ENCODE measurements at places on chromosomes 4 and X.

DNA sequence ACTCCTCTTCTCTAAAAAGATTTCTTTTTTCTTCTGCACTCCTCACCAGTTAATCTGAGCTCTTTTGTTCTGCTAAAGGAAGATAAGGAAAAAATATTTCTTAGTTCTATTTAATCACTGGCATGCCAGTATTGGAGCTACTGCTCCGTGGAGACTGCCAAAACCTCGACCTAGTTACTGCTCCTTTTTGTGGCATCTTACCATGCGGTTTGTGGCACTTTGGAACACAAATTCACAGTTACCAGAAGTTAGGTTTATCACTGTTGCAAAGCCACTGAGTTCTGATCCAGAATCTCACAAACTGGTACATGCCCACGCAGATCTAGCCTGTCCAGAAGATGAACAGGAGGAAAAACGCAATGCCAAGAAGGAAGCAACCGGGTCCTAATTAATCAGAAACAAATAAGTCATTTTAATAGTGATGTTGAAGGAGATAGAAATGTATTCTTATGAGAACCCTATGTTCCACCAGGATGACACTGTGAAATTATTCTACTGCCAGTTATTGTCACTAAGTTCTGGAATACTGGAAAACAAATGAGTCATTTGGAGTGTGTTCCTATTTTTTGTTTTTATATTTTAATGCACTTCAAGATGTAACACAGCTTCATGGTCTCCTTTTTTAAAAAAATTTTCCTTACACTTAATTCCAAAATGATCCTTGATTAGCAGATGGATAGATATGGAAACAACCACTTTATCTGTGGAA, 106.7 kb upstream of the GK2 start:
- no peak for DNase-seq

DNA sequence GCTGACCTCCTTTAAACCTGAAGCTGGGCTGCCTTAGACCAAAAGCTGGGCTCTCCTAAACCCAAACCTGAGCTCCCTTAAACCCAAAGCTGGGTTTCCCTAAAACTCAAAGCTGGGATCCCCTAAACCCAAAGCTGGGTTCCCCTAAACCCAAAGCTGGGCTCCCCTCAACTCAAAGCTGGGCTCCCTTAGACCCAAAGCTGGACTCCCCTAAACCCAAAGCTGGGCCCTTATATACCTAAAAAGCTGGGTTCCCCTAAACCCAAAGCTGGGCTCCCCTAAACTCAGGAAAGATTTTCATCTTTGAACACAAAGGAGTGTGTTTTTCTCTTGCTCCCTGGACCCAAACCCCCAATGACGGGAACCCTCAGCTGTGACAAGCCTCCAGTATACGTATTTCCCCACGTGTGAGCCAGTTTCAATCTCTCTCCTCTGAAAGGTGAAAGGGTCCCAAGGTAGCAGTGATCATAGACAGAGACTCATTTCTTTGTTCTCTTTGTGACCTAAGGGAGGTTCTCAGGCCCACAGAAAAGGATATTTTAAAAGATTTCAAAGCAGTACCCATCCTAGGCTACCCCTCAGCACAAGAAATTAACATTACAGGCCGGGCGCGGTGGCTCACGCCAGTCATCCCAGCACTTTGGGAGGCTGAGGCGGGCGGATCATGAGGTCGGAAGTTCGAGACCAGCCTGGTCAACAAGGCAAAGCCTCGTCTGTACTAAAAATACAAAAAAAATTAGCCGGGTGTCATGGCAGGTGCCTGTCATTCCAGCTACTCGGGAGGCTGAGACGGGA, 31.3 kb upstream of the ASMTL start:
- DNase-seq, result no peak

DNA sequence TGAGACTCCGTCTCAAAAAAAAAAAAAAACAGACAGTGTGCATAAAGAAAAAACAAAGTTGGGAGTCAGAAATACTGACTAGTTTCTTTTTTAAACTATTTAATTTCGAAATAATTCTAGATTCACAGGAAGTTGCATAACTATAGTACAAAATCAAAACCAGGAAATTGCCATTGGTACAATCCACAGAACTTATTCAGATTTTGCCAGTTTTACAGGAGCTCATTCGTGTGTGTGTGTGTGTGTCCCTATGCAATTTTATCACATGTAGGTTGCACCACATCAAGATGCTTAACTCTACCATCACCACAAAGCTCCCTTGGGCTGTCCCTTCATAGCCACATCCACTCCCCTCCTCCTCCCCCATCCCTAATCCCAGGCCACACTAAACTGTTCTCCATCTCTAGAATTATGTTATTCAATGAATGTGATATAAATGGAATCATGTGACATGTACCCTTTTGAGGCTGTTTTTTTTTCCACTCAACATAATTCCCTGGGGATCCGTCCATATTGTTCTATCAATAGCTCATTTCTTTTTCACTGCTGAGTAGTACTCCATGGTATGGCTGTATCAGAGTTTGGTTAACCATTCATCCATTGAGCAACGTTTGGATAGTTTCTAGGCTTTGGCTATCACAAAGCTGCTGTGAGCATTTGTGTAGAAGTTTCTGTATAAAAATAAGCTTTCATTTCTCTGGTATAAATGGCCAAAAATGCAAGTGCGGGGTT, 16.3 kb upstream of the DDX3X start:
- no peak for DNase-seq

- no peak for DNase-seq
Measured at GRCh38 chr4:176153124-176153523, 42.3 kb downstream of the SPATA4 start.

GRCh38 chr4:2763511-2763967, 7.4 kb upstream of the TNIP2 start:
- no peak for DNase-seq

DNA sequence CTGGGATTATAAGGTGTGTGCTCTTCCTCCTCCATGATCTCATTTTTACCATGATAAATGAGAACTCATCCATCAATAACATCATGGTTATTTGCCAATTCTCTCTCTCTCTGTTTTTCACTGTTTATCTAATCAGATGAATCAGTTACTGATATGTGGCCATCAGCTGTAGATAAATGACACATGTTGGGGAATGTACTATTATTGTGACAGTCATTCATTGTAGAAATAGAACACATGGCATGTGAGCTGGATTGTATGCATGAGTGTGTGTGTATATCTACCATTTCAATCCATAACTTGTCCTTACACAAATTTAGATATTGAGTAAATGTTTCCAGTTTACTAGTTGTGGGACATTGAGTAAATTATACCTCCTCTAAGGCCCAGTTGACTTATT, 53.0 kb downstream of the OSTC start:
- DNase-seq, result no peak

- DNase-seq, result no peak
Measured at GRCh38 chr4:88028946-88029345, 21.5 kb downstream of the PKD2 start.

DNA sequence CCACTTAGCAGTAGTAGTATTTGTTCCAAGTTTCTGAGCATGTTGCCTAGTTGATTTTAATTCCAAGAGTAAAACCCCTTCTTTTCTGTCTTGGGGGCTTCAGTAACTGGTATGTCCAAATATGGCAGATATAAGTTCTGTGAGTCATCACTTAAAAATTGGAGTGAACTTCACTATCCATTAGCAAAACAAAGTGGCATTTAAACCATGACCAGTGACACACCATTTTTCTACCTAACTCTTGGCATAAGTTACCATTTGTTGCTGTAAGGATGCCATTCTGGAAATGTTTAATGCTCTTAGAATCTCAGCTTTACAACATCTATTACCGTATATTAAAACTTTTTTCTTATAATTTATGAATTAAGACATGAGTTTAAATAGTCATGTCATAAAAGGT, 102.0 kb downstream of the CBR4 start:
- no peak for DNase-seq

DNA sequence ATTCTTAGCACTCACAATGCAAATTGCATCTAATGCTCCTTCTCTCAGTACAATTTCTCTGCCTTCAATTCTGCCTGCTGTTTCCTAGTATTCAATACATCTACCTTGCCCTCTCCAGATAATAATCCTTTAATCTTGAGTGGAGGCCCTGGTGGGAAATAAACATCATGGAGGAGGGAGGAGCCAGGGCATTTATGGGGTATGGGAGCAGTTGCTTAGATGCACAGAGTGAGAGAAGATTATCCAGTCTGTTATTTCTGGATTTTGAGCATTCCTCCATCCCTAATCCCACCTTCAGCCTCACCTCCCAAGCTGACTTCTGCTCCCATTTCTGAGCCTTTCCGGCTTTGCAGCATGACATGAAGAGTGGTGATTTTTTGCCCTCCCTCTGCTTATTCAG, 127.9 kb upstream of the PPP3CA start:
- no peak for DNase-seq

GRCh38 chrX:148713981-148714380, 213.6 kb downstream of the AFF2 start:
- DNase-seq, result no peak

DNA sequence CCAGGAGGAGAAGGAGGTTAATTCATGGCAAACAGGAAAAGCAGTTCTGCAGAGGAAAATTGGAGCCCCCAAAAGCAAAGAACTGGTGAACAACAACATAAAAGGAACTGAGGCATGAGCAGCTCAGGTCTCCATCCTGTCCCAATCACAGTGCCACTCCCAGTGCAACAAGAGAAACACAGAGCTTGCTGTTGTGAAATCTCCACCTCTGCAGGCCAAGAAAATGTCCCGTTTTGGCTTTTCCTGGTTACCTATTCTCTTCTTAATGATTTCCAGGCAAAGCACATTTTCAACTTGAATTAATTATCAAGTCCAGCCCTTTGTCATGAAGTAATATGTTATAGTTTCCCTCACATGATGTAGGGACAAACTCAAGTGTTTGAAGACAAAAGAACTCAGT, 778 bp downstream of the C1QTNF7 start:
- no peak for DNase-seq

DNA sequence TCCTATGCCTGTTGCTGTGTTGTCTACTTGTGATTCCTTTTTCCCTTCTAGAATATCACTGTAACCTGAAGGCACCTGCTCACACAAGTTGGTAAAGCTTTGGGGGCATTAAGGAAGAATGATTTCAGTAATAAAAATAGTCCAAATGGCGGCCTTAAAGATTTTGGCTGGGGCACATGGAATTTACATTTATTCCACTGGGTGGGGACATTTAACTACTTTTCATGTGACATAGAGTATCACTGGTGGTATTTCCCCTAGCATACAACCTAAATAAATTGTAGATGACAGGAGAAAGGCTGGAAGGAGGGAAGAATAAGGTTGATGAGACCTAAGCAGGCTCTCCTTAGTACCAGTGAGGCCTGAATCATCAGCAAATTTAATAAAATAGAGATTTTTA, 121.8 kb upstream of the EDA2R start:
- no peak for DNase-seq

DNA sequence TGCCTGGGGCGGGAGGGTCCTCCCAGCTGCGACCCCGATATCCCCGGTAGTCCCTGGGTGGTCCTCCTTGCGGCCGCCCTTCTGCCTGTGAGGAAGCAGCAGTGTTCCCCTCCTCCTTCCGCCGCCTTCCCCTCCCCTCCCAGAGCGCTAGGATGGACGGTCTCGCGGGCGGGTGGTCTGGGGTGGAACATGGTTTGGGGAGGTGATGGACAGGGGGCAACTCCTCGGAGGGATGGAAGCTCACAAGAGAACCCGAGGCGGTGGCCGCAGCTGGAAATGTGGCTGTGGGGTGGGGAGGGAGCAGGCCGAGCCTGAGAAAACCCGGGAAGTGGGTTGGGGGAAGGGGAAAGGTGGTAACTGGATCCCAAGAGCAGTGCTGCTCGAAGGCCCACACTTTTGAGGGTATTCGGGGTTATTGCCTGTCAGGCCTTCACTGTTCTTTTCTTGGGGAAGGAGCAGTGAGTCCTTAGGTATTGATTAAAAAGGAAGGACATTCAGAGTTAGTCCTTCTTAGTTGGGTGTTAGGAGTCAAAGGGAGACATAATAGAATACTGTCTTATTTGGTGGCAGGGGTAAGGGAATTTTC, 581 bp downstream of the UBE2K start:
- no peak for DNase-seq

DNA sequence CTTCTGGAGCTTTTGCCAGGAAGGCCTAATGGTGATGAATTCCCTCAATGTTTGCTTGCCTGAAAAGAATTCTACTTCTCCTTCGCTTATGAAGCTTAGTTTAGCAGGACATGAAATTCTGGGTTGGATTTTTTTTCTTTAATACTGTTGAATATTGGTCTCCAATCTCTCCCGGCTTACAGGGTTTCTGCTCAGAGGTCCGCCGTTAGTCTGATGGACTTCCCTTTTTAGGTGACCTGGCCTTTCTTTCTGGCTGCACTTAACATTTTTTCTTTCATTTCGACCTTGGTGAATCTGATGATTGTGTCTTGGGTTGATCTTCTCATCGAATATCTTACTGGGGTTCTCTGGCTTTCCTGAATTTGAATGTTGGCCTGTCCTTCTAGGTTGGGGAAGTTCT, 17.2 kb upstream of the TMPRSS11A start:
- no peak for DNase-seq

DNA sequence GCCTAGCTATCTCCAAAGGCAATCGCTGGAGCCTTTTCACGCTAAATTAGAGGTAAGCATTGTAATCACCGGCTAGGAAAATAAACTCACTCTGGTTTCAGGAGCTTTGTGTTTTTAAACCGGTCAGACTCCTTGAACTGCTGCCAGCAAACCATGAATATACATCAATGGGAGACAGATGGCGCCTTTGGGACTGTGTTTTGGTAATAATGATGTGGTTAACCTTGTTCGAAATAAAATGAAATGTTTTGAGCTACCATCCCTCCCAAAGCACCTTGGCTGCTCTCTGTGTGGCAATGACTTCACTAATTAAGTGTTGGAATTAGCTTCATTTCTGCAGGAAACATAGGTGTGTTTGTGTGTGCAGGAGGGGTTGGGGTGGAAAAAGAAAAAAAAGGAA, 65.3 kb downstream of the CLNK start:
- DNase-seq, result no peak

- no peak for DNase-seq
Measured at GRCh38 chr4:1338752-1339414, 8.1 kb upstream of the UVSSA start.

DNA sequence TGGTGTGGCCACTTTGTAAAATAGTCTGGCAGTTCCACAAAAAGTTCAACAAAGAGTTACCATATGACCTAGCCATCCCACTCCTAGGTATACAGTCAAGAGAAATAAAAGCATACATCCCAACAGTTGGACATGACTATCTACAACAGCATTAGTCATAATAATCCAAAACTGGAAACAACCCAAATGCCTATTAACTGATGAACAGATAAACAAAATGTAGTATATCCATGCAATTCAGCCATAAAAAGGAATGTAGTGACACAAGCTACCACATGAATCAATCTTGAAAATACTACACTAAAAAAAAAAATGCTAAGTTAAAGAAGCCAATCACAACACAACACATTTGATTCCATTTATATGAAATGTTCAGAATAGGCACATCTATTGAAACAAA, 16.1 kb downstream of the MED14 start:
- DNase-seq, result no peak
